ENCODE measurements at places on chromosomes 4 and X. TPM values are rescaled to one million over a fixed set of nuclear protein-coding genes. Genes with fewer than 3 reads are reported as not detected.

Gene VEGFD
- total RNA-seq, result not detected

Gene RAB41
- total RNA-seq, result not detected

DNA sequence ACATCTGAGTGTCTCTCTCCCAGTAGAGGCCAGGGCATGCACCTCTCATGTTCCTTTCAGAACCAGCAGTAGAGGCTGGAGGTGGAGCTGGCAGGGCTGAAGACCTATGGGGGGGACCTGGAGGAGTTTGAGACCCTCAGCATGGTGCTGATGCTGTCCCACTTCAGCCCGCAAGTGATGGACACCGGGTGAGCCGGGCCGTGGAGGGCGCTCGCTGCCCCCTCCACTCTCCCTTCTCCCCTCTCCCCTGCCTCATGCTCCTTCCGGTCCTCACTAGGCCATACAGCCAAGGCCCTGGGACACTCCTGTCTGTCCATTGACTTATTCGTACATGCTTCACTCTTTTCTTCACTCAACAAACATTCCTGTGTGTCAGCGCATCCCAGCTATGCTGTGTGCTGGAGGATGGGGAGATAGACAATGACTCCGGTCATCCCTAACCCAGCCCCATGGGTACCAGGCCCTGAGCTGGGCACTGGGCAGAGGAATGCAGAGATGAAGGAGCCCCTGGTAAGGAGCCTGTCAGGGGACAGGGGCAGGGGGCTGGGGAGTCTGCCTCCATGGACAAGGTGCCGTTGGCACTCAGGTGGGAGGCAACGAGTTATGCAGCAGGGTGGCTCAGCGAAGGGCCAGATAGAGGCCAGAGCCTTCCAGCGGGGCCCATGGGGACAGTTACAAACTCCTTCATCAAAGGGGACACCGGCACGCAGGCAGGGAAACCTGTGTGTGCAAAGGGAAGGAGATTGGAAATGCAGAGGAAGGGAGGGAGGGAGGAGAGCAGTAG, 28.4 kb upstream of the WFS1 start:
- no peaks in the 10 kb centered on the region for H3K36me3 ChIP-seq
- no peak for DNase-seq
- H3K27ac ChIP-seq, result no peak overlapping the region
- peaks cover 12% of the 10 kb centered on the region for H3K27me3 ChIP-seq
- no peak overlapping the region for H3K4me3 ChIP-seq

DNA sequence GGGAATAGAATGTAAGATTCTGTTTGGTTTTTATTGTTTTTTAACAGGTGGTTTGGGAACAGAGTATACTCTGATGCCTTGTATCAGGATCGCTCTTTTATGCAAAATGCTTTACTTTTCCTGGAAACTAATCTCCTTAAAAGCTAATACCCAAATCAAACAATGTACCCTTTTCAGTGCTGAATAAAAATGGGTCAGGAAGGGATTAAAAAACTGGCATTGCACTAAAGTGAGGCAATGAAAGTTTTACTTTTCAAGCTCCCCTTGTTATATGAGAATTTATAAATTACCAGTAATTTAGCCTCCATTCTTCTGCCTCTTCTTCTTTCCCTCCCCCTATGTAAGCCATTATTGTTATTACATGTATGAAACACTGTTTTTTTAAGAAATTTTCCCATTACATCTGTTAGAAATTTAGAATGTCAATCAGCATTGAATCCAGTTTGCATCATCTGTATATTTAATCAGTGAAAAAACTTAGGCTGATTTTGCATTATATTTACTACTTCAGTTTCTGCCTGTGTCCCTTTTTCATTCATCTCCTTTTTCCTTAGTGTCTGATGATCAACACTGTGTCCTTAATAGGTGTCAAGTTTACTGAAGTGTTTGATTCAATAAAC, 89.7 kb upstream of the NPNT start:
- no peak for DNase-seq
- H3K27me3 ChIP-seq, result no peaks in the 10 kb centered on the region
- H3K4me1 ChIP-seq, result peaks cover 23% of the 10 kb centered on the region

DNA sequence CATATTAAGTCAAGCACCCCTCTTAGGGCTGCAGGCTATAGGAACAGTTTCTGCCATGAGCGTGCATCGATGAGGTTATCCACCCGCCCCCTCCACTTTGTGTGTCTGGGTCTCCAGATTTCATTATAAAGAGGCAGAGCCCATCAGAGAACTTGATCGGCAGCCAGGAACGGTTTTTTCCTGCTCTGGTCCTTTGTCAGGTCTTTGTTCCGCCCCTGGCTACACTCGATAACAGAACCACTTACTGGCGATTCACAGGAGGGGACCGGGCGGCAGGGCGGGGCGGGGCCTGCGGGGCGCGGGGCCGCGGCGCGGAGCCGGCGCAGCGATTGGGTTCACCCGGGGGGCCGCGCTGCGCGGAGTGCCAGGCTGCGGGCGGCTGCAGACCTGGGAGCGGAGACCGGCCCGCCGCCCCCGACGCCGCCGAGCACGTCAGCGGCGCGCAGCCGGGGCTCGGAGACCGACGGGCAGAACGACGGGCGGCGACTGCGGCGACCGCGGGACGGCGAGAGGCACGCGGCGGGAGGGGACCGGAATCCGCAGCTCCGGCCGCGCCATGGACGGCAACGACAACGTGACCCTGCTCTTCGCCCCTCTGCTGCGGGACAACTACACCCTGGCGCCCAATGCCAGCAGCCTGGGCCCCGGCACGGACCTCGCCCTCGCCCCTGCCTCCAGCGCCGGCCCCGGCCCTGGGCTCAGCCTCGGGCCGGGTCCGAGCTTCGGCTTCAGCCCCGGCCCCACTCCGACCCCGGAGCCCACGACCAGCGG, at the start of gene SLC10A4:
TSS of gene SLC10A4 (plus strand) at position 338 of the 771 bp plus-strand sequence. CDS start at position 557, 219 bp downstream.
- DNase-seq, result no peak
- H3K4me1 ChIP-seq, result peaks cover 5% of the 10 kb centered on the region
- H3K27me3 ChIP-seq, result peaks cover 65% of the 10 kb centered on the region
- no peak within 1 kb of the TSS for H3K27ac ChIP-seq
- peak within 1 kb of the TSS; percentile 38 for H3K4me3 ChIP-seq

- no peaks in the 10 kb centered on the region for H3K27me3 ChIP-seq
- H3K27ac ChIP-seq, result no peak overlapping the region
- H3K4me1 ChIP-seq, result no peaks in the 10 kb centered on the region
- no peak for DNase-seq
- H3K36me3 ChIP-seq, result no peaks in the 10 kb centered on the region
Measured at GRCh38 chrX:68633981-68634380, 13.5 kb upstream of the STARD8 start.

Gene COL25A1
- total RNA-seq, result not detected

DNA sequence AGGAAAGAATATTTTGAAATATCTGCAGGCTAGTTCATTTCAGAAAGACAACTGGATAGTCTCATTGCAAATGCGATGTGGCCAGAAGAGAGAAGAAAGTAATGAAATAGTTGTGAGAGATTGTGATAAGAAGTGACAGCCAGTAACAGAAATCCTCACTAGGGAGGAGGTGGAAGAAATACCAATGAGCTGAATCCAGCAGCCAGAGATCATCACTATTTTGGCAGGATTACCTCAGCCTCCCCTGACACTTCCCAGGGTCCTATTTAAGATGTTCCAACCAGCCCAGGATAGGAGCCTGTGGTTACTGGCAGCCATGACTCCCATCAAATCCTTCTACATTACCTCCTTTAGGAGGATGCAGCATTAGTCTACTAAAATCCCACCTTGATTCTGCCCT, 76.7 kb upstream of the ARHGAP24 start:
- no peaks in the 10 kb centered on the region for H3K27me3 ChIP-seq
- H3K27ac ChIP-seq, result no peak overlapping the region
- H3K36me3 ChIP-seq, result no peaks in the 10 kb centered on the region
- no peak for DNase-seq
- no peaks in the 10 kb centered on the region for H3K4me1 ChIP-seq

Gene ITGB1BP2
- total RNA-seq, result 6.1 TPM

Gene MAGEC1
- not detected for total RNA-seq

Gene HSD17B13
- total RNA-seq, result 0.16 TPM

Gene TLR2
- total RNA-seq, result 0.25 TPM

- H3K4me3 ChIP-seq, result no peak overlapping the region
- H3K36me3 ChIP-seq, result no peaks in the 10 kb centered on the region
- no peak overlapping the region for H3K27ac ChIP-seq
- DNase-seq, result no peak
Measured at GRCh38 chr4:173684223-173684622, 154.2 kb upstream of the HAND2 start.

- H3K27me3 ChIP-seq, result no peaks in the 10 kb centered on the region
- H3K27ac ChIP-seq, result no peak overlapping the region
- H3K4me3 ChIP-seq, result no peak overlapping the region
- no peaks in the 10 kb centered on the region for H3K36me3 ChIP-seq
- no peak for DNase-seq
Measured at GRCh38 chr4:8759987-8760386, 111.7 kb downstream of the HMX1 start.

Gene TMEM164
- 20.0 TPM for total RNA-seq

- no peak for DNase-seq
- H3K36me3 ChIP-seq, result peaks cover 3% of the 10 kb centered on the region
- no peaks in the 10 kb centered on the region for H3K27me3 ChIP-seq
- no peak overlapping the region for H3K4me3 ChIP-seq
- peaks cover 23% of the 10 kb centered on the region for H3K4me1 ChIP-seq
Measured at GRCh38 chr4:75718529-75718928, 5.8 kb upstream of the USO1 start.

GRCh38 chrX:112254896-112255295, 172.3 kb upstream of the TRPC5 start:
- no peaks in the 10 kb centered on the region for H3K27me3 ChIP-seq
- no peak overlapping the region for H3K27ac ChIP-seq
- H3K36me3 ChIP-seq, result no peaks in the 10 kb centered on the region
- no peak overlapping the region for H3K4me3 ChIP-seq
- no peak for DNase-seq
- H3K4me1 ChIP-seq, result no peaks in the 10 kb centered on the region

- no peak overlapping the region for H3K4me3 ChIP-seq
- H3K36me3 ChIP-seq, result peaks cover 7% of the 10 kb centered on the region
- H3K27me3 ChIP-seq, result no peaks in the 10 kb centered on the region
- H3K4me1 ChIP-seq, result peaks cover 3% of the 10 kb centered on the region
- no peak for DNase-seq
Measured at GRCh38 chrX:1751781-1752180, 136.9 kb downstream of the ASMT start.

Gene MAGED4
- not detected for total RNA-seq

DNA sequence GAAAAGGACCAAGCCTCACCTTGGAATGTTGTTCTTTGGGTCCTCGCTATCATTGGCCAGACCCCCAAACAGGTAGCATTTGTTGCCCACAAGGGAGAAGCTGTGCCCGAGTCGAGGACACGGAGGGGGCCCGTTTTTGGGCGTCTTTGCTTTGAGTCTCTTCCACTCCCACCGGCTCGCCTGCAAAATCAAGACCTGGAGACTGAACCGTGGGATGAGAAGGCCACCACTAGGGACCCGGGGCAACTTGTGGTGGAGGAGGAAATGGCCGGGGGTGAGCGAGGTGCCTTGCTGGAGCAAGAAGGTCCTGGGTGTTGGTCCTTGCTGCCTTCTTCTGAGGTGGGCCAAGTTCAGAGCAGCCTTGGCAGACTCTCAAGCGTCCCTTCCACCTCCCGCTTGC, 7.5 kb downstream of the HCFC1 start:
- H3K27ac ChIP-seq, result no peak overlapping the region
- H3K27me3 ChIP-seq, result no peaks in the 10 kb centered on the region
- no peak for DNase-seq
- H3K4me3 ChIP-seq, result no peak overlapping the region
- peaks cover 21% of the 10 kb centered on the region for H3K4me1 ChIP-seq

DNA sequence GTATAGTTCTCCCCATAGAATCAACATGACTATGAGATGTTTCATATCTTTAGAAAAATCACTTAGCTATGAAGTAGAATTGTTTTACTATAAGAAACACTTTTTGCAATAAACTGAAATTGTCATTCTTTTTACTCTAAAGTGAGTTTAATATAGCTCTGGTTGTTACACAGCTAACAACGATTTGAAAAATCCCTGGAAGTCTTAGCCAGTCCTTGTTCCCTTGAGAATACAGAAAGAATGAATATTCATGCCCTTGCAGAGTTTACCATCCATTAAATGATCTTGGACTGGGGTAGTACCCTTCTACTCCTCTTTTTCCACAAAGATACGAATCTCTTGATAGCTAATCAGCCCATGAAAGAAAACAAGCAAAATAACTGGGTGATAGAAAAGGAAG, 141.8 kb downstream of the JADE1 start:
- H3K4me1 ChIP-seq, result peaks cover 2% of the 10 kb centered on the region
- H3K4me3 ChIP-seq, result no peak overlapping the region
- H3K27me3 ChIP-seq, result no peaks in the 10 kb centered on the region
- peaks cover 34% of the 10 kb centered on the region for H3K36me3 ChIP-seq
- H3K27ac ChIP-seq, result no peak overlapping the region

- H3K4me1 ChIP-seq, result no peaks in the 10 kb centered on the region
- no peaks in the 10 kb centered on the region for H3K27me3 ChIP-seq
- H3K4me3 ChIP-seq, result no peak overlapping the region
- no peaks in the 10 kb centered on the region for H3K36me3 ChIP-seq
- DNase-seq, result no peak
- H3K27ac ChIP-seq, result no peak overlapping the region
Measured at GRCh38 chr4:96406742-96407141, 566.8 kb downstream of the PDHA2 start.

Gene RAB33A
- 28.4 TPM for total RNA-seq

- peaks cover 2% of the 10 kb centered on the region for H3K4me1 ChIP-seq
- no peak overlapping the region for H3K27ac ChIP-seq
- H3K27me3 ChIP-seq, result peaks cover 2% of the 10 kb centered on the region
- peak; percentile 11 for DNase-seq
- H3K4me3 ChIP-seq, result no peak overlapping the region
- H3K36me3 ChIP-seq, result no peaks in the 10 kb centered on the region
Measured at GRCh38 chr4:129362691-129363274, 266.8 kb downstream of the C4orf33 start.

Gene CCKAR
- not detected for total RNA-seq

Gene HPGDS
- total RNA-seq, result 0.37 TPM

- H3K4me1 ChIP-seq, result peaks cover 15% of the 10 kb centered on the region
- no peak overlapping the region for H3K4me3 ChIP-seq
- H3K27ac ChIP-seq, result no peak overlapping the region
- peaks cover 77% of the 10 kb centered on the region for H3K36me3 ChIP-seq
- H3K27me3 ChIP-seq, result no peaks in the 10 kb centered on the region
Measured at GRCh38 chr4:103137446-103137827, 37.8 kb upstream of the BDH2 start.

- no peaks in the 10 kb centered on the region for H3K27me3 ChIP-seq
- H3K27ac ChIP-seq, result peak within 1 kb of the TSS; percentile 88
- DNase-seq, result peak; percentile 61
- peaks cover 57% of the 10 kb centered on the region for H3K4me1 ChIP-seq
- H3K36me3 ChIP-seq, result peaks cover 39% of the 10 kb centered on the region
Measured at GRCh38 chrX:129779747-129780146, at the start of gene SASH3. Gene SASH3, plus strand, starts transcription at chrX:129779949. Its CDS starts 149 bp downstream, at chrX:129780098.

- H3K36me3 ChIP-seq, result no peaks in the 10 kb centered on the region
- no peak for DNase-seq
- H3K4me3 ChIP-seq, result no peak overlapping the region
Measured at GRCh38 chr4:89072921-89073320, 15.9 kb upstream of the FAM13A start.

DNA sequence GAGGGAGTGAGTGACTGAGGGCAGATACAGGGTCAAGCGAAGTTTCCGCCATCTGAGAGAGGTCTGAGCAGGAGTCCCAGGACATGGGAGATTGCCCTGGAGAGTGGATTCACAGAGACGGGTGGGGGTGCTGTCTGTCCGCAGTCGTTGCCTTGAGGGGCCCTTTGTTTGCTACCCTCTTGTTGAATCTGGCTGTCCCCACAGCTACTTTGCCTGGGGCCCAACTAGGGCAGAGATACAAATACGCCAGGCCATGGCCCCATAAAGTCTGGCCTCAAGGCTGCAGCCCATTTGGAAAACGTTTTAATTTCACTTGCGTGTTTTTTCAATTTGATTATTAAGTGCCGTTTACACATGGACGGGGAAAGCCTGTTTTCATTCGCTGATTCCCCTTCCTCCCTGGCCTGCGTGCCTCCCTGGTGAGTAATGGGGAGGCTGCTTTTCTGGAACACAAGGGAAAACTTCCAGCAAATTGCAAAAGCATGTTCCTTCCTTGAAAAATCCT, 134.4 kb downstream of the SMIM20 start:
- no peaks in the 10 kb centered on the region for H3K27me3 ChIP-seq
- H3K27ac ChIP-seq, result no peak overlapping the region
- no peak for DNase-seq
- no peak overlapping the region for H3K4me3 ChIP-seq

Measured in activated T-helper 2 cell treated with anti-CD3 and anti-CD28 coated beads, Interferon-gamma antibody, Interleukin-2, Interleukin-4, amounts not matched to agents 10 μg/mL and 5 μg/mL and 100 μg/mL, durations not matched to agents 14 hours and 24 hours and 36 hours (primary cell).